ENCODE measurements at places on chromosomes 1 and 21. TPM values are rescaled to one million over a fixed set of nuclear protein-coding genes. Genes with fewer than 3 reads are reported as not detected.

DNA sequence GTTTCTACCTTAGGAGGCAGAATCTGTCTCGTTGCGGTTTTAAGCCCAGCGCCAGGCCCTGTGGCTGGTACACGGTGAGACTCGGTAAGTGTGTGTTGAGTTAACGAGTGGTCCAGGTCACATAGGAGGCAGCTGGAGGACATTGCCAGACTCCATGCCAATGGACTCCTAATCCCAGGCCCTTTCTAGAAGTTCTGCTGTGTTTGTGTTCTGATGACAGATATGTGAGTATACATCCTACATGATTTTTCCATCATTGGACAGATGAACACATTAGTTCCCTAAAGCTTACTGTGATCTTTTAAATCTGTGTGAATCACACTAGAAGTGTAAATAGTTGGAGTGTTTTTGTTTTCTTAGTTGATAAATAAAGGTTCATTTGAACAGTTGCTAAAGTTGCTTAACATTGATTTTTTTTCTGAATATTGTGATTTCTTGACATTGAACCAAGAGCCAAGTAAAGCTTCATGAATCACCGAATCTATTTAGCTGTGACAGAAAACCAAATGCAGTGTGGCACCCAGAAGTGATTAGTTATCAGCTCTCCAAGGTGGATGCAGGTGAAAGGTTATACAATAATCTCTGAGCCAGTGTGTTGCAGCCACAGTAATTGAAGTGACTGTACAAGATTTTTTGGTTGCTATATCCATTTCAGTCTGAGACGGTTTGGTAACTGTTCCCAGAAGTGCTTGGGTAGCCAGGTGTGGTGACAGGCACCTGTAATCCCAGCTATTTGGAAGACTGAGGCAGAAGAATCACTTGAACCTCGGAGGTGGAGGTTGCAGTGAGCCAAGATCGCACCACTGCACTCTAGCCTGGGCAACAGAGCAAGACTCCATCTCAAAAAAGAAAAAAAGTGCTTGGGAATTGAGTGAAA, 46.3 kb downstream of the DOP1B start:
- no peak for DNase-seq

The ACTN2 gene
- total RNA-seq, result not detected

DNA sequence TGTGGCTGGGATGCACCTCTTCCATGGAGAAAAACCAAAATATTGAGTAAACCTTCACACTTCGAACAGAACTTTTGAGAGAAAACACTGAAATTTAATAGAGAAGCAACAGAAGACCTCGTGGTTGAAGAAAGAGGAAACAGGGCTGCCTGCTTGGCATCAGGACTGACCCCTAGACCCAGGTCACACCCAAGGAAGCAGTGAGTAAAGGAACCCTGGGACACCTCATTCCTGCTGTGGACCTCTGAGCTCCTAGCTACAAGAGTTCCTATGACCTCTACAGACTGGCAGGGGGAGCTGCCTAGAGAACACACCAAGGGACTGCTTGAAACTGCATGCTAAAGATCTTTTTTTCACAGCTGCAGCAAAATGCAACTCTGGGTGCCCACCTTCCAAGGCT, 67.8 kb downstream of the FASLG start:
- no peak for DNase-seq

- no peak for DNase-seq
These were observed 12.8 kb downstream of the SMAP2 start for GRCh38 chr1:40386359-40386723.

DNA sequence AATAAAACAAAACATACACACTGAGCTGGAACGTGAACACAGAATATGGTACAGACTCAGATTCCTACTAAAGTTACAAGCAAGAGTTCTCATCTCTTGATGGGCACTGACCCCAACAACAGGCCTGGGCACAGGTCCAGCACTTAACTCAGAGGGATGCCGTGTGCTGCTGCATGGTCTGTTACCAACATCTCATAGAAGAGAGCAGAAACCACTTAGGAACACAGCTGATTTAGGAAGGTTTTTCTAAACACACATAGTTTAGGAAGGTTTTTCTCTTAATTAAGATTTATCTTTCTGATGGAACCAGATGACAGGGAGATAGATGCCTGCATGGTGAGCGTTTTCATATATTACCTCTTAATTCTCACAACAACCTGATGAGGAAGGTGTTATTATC, 1.5 kb downstream of the GCLM start:
- DNase-seq, result peak; percentile 7

DNA sequence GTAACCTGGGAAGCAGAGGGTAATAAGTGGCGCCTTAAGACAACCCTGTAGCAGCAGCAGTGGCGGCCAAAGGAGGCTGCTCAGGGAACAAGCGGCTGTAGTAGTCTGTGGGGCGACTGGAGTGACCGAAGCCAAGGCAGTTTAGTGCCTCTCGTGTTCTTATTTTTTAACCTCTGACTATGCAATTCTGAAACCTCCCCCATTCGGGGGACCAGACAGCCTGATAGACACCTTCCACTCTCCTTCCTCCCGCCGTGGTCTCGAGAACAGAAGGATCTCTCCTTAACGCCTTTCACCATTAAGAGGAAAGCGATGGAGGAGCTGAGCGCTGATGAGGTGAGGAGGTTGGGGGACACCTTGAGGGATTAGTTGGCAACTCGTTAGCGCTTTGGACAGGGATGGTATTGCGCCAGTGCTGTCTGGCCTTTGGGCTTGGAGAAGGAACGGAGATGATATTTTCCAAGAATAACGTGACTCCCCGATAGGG, 644 bp downstream of the UBE4B start:
- peak; percentile 24 for DNase-seq

GRCh38 chr21:44334329-44335030, 4.7 kb downstream of the CFAP410 start:
- DNase-seq, result no peak

- no peak for DNase-seq
These were observed 320.3 kb upstream of the ADGRL4 start for GRCh38 chr1:79326875-79327274.

The CTSE gene
- total RNA-seq, result 457 TPM

The EVA1C gene
- 1.4 TPM for total RNA-seq

The DISP3 gene
- total RNA-seq, result 0.86 TPM

DNA sequence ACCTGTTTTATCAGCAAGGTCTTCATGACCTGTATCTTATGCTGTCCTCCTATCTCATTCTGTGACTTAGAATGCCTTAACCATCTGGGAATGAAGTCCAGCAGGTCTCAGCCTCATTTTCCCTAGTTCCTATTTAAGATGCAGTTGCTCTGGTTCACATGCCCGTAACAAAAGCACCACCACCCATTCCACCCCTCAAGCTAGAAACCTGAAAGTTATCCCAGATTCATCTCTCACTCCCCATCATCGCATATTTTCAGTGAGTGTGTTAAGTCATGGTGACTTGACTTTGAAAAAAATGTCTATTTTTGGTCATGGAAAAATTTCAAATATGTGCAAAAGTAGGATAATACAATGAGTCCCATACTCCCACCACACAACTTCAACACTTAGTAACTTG, 11.7 kb downstream of the HMGN2 start:
- DNase-seq, result no peak

DNA sequence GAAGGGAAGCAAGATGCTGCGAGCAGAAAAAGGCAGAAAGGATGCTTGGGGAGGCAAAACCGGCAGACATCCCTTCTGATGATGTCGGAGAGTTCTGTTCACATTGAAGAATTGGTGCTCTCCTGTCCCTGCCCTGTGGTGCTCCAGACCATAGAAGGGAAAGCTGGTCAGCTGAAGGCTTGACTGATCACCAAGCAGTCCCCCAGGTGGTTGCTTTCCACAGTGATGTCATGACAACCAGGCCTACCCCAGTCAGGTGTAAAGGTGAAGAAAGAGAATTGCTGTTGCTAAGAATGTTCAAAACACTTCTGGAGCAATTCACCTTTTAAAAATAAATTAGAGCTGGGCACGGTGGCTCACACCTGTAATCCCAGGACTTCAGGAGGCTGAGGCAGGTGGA, 59.5 kb downstream of the OPTC start:
- DNase-seq, result no peak
